ENCODE measurements at places on chromosomes 2 and 18. TPM values are rescaled to one million over a fixed set of nuclear protein-coding genes. Genes with fewer than 3 reads are reported as not detected.

The CYP27C1 gene
- total RNA-seq = not detected

- DNase-seq = no peak
Observed at GRCh38 chr18:54416436-54416835, 58.7 kb downstream of the C18orf54 start.

- DNase-seq = no peak
Observed at GRCh38 chr2:196059491-196059960, 9.1 kb downstream of the DNAH7 start.

DNA sequence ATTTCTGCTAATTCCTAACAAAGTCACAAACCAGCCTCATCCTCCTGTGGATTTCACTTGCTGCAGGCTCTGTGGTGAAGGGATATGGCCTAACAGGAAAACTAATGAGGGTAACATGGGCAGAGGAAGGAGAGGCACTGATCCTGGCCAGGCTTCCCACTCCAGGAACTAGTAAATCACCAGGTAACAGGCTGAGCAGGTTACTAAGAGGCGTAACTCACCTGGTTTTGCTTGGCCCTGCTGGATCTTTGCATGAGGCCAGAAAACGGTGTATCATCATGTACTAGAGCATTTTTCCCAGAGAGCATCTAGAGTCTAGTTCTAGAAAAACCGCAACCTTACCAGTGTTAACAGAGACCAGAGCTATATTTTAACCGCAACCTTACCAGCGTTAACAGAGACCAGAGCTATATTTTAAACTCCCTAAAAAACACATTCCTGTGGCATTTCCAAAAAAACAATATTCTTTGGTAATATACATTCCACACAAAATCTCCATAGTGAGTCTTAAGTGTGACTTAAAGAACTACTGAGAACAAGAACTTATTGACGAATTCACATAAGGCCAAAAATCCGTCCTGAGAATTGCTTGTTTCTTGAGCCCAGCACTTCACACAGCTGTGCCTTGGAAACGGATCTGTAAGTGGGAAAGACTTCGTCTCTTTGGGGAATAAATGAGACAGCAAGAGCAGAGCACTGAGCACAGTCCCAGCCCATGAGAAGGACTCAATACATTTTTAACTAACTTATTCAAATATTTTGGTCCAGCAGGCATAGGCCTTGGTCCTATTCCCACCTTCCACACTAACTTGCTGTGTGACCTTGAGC is 43.4 kb downstream of the DPP4 start:
- no peak for DNase-seq

GRCh38 chr18:74116633-74117554 is 30.7 kb downstream of the FBXO15 start:
- DNase-seq = no peak
